MM.1S (cell line): ENCODE measurements at places on chromosomes 1 and 21.

DNA sequence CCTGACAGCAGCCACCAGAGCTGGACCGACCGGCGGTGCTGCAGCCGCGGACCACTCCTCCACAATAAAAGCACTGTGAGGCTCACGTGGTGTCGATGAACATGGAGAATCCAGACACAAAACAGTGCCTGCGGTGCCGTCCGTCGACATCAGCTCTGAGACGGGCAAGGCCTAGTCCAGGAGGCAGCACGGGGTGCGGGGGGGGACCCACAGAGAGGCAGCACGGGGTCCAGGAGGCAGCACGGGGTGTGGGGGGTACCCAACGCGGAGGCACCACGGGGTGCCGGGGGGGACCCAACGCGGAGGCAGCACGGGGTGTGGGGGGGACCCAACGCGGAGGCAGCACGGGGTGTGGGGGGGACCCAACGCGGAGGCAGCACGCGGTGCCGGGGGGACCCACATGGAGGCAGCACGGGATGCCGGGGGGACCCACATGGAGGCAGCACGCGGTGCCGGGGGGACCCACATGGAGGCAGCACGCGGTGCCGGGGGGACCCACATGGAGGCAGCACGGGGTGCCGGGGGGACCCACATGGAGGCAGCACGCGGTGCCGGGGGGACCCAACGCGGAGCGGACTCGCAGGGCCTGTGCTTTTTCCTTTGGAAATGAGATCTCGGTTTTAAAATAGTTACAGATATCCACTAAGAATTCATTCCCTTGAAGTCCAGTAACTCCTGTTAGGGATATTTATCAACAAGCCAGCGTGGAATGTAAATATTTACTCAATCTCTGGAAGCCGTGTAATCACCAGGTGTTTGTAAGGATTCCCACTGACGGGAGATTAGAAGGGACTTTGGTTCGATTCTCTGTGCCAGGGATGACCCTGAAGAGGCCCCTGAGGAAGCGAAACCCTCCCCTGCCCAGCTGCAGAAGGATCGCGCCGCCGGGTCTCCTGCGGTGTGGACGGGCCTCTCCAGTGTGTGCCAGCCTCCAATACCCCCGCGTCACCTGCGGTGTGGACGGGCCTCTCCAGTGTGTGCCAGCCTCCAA is 52.1 kb downstream of the COL6A1 start:
- no peak for DNase-seq

GRCh38 chr1:58358346-58358745 is 188.2 kb downstream of the OMA1 start:
- no peak for DNase-seq

DNA sequence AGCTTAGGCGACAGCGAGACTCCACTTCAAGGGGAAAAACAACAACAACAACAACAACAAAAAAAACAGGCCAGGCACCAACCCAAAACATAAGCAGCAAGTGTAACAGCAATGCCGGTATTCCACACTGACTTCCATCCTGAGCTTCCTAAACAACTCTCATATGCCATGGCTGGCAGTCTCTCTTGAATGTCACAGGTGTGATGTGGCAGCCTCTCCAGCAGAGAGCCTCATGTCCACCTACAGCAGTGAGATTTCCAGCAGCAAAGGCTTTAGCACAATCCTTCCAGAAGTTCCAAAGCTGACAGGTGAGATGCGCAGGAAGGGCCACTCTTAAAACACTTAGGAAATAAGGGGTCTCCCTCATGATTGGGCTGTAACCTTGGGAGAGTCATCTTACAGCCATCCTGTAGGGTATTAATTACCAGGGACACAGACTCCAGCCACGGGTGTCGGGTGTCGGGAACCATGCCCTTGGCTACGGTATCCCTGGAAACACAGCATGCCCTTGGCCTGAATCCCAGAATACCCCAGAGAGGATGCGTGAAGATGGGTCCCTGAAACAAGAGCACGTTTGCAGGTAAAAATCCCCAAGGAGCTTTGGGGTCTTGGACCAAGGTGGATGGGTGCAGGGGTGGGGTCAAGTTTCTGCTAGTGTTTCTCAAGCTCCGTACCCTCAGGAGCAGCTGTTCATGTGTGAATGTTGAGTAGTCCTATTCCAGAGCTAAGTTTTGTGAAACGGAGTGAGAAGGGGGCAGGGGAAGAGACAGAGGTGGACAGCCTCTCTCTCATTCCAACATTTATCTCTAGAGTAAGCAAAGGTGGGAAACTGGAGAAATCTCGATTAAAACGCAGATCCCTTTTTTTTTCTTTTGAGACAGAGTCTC is 31.4 kb downstream of the CLSTN1 start:
- no peak for DNase-seq

GRCh38 chr21:15415541-15416261 is 314.1 kb upstream of the USP25 start:
- no peak for DNase-seq

GRCh38 chr1:165828103-165828668 is 772 bp downstream of the UCK2 start:
- DNase-seq, result peak; percentile 77

DNA sequence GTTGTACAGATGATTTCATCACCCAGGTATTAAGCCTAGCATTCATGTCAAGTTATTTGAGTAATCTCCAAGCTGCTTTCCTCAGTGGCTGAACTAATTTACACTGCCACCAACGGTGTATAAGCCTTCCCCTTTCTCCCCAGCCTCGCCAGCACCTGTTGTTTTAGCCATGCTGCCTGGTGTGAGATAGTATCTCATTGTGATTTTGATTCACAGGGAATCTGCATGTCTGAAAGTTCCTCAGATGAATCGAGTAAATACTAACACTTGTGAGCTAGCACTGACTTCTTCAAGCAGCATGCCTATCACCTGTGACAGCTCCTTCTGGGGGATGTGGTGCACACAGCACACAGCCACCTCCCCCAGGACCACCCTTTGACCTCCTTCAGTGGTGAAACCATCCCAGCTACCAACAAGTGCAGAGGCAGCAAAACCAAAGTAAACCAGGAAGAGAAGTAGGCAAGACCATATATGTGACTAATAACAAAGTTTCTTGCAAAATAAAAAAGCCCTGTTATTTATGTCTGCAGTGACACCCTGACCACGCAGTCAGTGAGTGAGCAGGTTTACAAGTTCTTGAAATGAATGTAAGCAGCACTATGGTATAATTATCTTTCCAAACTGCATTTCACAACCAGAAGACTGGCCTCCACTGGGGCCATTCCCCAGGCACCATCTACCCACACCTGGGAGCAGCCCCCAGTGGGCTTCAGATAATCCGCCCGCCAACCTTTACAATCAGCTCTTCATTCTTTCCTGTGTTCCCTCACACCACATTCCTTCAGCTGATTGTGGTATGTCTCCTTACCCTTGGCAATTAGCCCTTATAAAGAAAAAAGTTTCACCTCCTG is 173.8 kb downstream of the ETS2 start:
- DNase-seq, result no peak

DNA sequence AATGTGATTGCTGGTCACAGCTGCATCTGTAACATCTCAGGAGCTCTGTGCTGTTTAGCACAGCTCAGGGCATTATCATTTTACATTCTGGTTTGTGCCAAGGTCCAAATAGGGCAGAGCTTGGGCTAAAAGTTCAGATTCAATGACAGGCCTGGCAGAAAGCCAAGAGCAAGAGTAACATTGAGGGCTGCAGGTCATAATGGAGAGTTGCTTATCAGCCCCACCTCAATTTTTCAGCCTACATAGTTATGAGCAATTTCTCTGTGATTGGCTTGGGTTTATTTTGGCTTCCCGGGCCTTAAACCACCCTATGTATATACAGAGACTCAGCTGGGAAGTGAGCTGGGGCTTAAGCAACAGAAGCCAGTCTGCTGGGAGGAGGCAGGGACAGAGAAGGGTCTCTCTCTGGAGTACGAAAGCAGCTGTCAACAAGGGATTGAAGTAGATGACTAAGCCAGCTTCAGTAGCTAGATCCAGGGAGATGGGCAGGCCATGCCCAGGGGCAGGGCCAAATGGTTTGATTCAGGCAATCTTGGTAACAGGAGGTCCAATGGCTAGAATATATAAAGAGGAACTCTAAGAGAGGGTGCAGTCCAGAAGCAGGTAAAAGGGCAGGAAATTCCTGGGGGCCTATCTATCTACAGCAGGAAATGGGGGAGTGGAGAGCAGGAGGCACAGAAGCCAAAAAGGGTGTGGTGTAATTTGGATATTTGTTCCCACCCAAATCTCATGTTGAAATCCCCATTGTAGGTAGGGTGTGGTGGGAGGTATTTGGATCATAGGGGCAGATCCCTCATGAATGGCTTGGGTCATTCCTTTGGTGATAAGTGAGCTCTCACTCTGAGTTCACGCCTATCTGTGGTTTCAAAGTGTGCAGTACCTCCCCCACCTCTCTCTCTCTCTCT is 49.0 kb downstream of the BRINP2 start:
- DNase-seq, result no peak

- no peak for DNase-seq
Observed at GRCh38 chr1:228998179-228998578, 262.9 kb downstream of the RHOU start.

DNA sequence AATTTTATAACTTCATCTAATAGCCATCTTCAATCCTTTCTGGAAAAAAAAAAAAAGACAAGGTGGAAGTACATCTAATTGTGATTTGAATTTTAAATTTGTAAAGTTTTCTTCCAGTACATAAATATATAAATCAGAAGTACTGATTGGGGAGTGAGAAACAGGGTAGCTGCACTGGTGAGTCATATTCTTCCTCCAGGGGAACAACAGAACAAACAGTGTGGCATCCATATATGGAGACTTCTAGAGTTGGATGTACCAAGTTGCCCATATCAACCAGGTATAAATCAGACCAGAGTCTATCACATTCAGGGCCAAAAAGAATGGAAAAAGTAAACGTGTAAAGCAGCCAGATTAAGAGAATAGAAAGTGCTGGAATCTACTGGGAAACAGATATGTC is 66.0 kb upstream of the NRIP1 start:
- no peak for DNase-seq

GRCh38 chr1:6123816-6124215 is 56.3 kb downstream of the CHD5 start:
- DNase-seq, result no peak
